Suppressor macrophage treated with lipopolysaccharide for 4 hours (primary cell): ENCODE measurements at places on chromosomes 12 and 14.

DNA sequence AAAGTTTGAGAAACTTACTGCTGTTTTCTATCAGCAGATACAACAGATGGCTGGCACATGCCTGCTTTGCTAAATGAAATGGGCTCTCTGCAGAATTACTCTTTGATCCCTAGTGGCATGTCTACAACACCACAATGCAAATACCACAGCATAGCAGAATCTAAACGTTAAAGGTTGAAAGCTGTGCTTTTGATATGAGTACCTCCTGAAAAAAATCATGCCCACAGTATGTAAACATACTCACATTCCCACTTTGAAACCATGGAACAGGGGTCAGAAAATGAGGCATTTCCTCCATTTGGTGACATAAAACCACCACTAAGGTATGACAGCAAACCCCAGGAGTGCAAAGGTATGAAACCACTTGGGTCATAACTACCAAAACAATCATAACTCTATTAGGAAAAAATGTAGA is 7.5 kb downstream of the WIF1 start:
- DNase-seq: no peak

GRCh38 chr12:74781991-74782485 is 244.4 kb downstream of the ATXN7L3B start:
- no peak for DNase-seq

GRCh38 chr14:56962444-56963080 is 152.3 kb upstream of the OTX2 start:
- DNase-seq: no peak

DNA sequence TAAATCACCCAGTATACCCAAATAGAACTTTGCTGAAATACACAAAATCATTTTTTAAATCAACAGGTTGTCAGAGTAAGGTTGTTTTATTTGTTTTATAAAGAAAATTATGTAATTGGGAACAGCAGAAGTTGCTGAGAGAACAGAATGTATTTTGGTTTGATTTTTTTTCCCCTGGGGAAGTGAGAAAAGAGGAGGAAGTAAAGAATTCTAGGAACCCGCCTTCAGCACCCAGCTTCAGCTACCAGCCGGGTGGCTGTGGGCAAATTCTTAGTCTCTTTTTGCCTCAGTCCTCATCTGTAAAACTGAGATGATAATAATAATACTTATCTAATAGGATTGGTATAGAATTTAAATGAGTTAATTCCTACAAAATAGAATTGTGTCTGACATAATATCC is 119.4 kb downstream of the SRGAP1 start:
- DNase-seq: peak; percentile 56

DNA sequence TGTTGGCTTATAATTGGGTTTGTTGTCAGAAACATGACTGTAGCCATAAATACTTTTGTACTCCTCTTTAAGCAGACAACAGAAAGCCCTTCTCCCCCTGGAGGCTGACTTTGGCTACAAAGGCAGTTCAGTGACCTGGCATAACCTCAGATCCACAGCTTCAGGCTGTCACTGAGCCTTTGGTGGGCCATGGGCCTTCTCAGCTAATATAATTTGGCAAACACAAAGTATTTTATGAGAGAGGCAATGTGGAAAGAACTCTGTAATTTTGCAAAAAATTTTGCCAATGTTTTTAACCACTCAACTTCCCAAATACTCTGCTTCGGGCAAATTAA is 15.5 kb upstream of the MGP start:
- no peak for DNase-seq

- DNase-seq: no peak
Measured at GRCh38 chr12:85775091-85775490, 61.1 kb downstream of the RASSF9 start.

DNA sequence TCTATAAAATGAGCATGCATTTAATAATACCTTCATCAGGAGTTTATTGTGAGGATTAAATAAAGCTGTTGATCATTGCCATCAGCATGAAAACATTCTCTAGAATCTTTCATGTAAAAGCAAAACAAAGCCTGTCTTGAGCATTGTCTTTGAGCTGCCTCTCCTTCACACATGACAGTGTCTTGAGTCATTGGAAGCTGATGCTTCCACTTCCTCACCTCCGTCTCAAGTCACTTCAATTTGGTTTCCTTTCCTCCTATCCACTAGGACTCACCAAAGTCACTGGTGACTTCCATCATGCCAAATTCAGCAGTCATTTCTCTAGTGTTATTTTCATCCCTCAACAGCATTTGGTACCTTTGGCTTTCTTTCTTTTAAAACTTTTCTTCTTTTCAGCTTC is 31.6 kb upstream of the MYBPC1 start:
- DNase-seq: peak; percentile 54

DNA sequence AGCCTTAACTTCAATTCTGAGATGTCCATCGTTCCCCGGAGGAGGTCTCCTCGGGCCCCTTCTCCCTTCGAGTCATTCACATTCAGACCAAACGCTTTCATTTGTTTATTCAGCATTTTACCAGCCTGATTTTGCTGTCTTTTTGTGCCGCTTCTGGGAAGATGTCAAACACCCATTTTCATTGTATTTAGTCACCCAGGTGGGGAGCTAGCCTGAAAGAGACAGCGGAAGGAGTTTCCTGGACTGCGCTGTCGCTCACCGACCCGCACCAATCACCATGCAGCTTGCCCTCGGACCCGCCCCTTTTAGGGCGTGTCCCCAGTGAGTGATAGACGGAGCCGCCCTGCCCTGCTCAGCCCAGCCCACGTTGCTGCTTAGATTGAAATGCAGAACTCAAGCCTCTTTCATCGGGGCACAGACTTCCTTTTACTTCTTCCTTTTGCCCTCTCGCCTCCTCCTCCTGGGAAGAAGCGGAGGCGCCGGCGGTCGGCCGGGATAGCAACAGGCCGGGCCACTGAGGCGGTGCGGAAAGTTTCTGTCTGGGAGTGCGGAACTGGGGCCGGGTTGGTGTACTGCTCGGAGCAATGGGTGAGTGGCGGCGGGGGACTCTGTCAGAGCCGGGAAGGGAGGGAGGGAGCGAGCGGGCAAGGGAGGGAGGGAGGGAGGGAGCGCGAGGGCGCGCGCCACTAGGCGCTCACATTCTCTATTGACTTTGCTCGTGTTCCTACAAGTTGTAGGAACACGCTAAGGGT is at the start of gene PAX9:
TSS of gene PAX9 (plus strand) at position 355 of the 752 bp plus-strand sequence. CDS start at position 585, 230 bp downstream.
- peak; percentile 52 for DNase-seq

- DNase-seq: peak; percentile 32
Measured at GRCh38 chr12:10615532-10615931, 2.1 kb upstream of the MAGOHB start.

GRCh38 chr14:85856430-85856829 is 326.5 kb downstream of the FLRT2 start:
- no peak for DNase-seq

GRCh38 chr12:104695453-104696148 is 238.9 kb downstream of the CHST11 start:
- peak; percentile 90 for DNase-seq

- DNase-seq: no peak
Measured at GRCh38 chr14:36863271-36863670, 201.6 kb downstream of the PAX9 start.

- DNase-seq: no peak
Measured at GRCh38 chr12:127941332-127941731, 325.6 kb upstream of the TMEM132C start.

DNA sequence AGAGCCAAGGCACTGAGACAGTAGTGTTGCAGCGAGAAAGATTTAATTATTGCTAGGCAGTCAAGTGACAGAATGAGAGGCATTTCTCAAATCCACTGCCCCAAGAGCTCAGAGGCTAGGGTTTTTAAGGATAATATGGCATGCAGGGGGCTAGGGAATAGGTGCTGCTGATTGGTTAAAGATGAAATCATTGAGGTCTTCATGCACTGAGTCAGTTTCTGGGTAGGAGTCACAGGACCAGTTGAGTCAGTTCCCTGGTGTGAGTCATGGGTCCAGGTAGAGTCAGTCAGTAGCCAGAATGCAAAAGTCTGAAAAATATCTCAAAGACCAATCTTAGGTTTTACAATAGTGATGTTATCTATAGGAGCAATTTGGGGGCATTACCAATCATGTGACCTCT is 323.8 kb downstream of the RGS6 start:
- no peak for DNase-seq
